ENCODE measurements at places on chromosomes 2 and 18.

GRCh38 chr18:58135701-58136331 is 91.8 kb downstream of the NEDD4L start:
- peak; percentile 23 for DNase-seq

DNA sequence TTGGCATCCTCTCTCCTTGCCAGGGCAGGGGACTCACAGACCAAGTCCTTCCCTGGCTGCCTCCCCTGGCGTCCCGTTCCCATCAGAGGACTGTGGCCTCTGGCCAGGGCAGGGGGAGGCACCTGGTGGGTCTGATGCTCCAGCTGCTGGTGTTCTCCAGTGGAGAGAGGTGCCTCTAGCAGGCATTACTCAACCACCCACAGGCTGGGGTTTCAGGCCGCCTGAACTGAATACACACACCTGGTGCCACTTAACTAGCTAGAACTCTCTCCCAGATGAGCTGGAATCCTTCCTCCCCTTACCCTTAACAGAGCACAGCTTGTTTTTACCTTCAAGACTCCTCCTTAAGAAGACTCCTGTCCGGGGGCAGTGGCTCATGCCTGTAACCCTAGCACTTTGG is 37.7 kb upstream of the CNGA3 start:
- no peak for DNase-seq

- no peak for DNase-seq
Measured at GRCh38 chr2:182824767-182825158, 41.7 kb downstream of the FRZB start.

GRCh38 chr18:34647251-34647650 is 62.8 kb upstream of the DTNA start:
- DNase-seq = no peak

DNA sequence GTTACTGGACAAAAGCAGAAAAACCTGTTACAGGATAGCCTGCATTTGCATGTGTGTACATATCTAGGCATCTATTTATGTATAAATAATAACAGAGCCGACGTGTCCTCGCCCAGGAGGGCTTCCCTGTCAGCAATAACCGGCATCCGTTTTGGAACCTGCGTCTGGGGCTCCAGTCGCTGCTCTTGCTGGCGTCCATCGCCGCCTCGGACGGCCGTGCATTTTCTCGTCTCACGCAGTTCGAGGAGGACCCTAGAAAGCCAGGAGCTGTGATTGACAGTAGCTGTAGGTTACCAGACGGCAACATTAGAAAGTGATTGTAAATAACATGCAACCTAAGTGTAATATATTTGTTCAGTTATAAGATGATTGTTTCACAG is 132.6 kb downstream of the NFATC1 start:
- no peak for DNase-seq

DNA sequence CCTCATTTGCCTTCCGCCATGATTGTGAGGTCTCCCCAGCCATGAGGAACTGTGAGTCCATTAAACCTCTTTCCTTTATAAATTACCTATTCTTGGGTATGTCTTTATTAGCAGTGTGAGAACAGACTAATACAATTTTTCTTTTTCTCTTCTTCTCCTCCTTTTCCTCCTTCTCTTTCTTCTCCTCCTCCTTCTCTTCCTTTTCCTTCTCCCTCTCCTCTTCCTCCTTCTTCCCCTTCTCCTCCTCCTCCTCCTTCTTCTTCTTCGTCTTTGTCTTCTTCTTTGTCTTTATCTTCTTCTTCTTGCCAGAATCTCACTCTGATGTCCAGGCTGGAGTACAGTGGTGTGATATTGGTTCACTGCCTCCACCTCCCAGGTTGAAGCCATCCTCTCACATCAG is 20.2 kb downstream of the SKA1 start:
- DNase-seq = no peak

DNA sequence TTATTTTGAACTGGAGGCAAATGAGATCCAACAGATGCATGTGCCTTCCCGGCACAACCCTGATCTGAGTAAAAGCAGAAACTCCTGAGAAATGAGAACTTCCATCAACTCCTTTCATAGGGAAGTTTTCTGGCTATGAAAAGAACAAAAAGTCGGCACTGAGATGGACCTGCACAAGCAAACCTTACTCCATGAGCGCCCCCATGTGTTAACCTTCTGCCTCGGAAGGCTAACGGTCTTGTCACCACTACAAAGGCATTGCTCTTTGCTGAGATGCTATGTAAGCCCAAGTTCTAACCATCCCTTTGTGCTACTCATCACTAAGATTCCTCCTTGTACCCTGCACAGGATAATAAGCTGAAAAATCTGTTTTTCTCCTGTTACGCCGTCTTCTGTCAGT is 57.3 kb upstream of the SULT1C3 start:
- no peak for DNase-seq

DNA sequence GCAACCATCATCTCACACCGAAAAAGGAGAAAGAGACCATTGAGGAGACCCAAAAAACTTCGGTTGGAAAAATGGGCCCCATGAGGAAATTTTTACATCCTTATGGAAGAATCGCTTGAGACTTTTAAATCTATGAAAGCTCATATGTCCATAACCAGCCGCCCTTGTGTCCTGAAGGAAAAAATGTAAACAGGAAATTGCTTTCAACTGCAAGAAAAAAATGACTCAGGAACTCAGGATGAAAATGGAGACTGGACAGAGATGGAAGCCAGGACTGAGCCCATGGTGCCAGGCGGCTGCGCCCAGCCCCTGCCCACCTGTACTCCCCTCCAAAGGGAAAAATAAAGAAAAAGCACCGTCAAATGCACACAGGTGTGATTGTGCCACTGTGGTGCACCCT is 81.5 kb upstream of the SLC66A3 start:
- DNase-seq = no peak

DNA sequence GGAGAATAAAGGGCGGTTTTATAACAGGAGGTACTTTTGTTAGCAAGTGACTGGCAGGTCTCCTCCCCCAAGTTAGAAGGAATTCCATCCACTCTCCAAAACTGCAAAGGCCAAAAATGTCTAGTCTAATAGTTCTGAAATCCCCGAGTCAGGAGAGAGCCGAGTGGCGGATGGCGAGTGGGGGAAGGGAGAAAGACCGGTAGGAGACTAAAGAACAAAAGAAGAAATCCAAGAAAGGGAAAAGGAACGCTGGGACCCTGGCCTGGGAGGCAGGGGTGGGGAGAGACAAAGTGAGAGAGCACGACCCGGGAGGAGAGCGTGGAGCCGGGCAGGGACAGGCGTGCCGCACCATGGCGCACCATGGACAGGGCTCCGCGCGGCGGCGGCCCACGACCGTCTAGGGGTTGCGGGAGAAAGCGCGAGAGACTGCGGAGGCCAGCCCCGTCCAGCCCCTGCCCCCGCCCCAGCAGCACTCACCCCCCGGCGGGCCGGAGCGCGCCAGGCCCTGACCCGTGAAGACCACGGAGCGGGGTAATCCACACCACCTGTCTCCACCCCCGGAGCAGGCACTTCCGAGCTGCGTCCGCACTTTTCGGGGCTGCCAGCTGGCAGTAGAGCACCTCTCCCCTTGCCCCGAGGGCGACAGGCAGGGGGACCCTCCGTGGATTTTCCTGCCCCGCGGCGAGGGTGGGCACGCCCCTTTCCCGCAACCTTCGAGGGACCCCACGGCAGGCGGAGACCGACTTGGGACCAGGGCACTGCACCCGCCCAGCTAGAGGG is 1.6 kb downstream of the CDH2 start:
- peak; percentile 7 for DNase-seq

DNA sequence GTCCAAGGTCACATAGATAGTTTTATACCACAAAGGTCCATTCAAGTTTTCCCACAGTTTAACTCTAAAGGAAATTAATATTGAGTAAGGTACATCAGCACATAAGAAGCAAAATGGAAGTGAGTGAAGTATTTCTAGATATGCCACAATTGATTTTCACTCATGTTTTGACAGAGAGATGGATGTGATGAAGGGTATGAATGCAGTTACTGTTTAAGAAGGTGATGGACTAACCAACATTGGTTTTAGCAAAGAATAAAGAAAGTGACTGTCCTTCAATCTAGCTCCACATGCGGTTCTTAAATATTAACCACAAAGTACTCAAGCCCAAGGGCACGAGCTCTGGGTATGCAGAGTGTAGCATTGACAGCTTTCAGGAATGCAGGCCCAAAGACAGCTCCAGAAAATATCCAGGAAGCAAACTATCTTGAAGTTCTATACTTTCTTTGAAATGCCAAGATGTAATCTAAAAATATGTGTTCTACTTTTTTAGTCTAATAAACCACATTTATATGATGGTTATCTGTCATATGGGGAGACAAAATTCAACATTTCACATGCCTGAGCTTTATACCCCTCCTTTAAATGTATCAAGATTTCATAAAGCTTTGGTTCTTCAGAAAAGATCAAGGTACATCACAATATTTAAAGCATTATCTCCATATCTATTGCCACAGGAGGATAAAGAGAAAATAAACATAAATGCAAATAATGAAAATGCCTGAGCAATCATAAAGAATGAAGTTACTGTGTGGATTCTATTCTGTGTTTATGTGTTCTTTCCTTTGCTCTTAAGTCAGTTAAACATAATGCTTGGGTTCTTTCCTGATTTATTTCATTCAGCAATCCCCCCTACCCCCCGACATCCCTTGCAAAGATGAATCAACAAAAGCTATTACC is 6.7 kb upstream of the SCN1A start:
- DNase-seq = no peak

- no peak for DNase-seq
Measured at GRCh38 chr2:151922845-151923666, 94.8 kb upstream of the ARL5A start.

GRCh38 chr2:203708846-203709396 is 2.5 kb downstream of the CD28 start:
- no peak for DNase-seq

GRCh38 chr18:56460581-56460980 is 177.8 kb downstream of the TXNL1 start:
- no peak for DNase-seq

DNA sequence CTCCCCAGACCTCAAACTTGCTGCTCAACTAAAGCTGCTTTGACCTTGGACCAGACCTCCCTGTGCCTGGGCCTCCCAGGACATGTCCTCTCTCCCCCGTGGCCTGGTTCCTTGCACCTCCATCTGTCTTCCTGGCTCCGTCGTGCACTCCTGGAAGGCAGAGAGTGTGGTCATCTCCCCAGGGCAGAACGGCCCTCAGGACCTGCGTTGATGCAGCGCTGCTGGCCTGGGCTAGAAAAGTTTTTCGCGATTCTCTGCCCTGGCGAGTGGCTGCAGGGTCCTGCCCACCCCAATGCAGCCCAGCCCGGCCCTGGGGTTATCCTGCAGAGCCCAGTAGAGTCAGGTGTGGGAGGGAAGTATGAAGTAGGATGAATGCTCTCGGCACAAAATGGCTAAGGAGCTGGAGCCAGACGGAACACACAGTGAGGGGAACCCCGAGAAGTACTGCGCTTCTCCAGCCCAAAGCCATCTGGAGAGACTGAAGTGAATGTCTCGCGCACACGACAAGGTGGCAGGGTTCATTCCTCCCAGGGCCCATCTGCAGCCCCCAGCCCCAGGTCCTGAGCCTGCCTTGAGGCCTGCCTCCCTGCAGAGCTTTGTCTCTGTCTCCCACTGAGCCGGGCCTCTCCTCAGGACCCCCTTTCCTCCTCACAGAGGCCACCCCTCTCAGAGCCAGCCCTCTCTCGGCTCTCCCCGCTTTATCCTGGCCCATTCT is 41.7 kb downstream of the ATOH8 start:
- DNase-seq = no peak

GRCh38 chr2:189056200-189057106 is 82.3 kb downstream of the COL3A1 start:
- no peak for DNase-seq

DNA sequence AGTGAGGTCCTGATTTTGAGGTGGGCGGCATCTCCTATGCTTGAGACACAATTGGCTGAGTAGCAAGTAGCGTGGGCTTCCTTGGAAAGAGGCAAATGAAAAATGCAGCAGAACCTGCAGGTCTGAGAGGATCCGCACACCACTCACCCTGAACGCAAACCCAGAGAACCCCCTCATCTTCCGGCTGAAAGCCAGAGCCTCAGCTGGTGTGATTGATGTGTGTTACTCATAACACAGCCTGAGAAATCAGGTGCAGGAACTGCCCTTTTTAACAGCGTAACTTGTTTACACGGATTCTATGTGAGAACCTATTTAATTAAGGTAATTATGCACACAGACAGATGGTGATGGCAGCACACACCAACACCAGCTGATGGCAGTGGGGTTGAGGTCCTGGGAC is 123.4 kb downstream of the MRO start:
- no peak for DNase-seq

- no peak for DNase-seq
Measured at GRCh38 chr2:101478181-101479001, 3.5 kb upstream of the RFX8 start.

DNA sequence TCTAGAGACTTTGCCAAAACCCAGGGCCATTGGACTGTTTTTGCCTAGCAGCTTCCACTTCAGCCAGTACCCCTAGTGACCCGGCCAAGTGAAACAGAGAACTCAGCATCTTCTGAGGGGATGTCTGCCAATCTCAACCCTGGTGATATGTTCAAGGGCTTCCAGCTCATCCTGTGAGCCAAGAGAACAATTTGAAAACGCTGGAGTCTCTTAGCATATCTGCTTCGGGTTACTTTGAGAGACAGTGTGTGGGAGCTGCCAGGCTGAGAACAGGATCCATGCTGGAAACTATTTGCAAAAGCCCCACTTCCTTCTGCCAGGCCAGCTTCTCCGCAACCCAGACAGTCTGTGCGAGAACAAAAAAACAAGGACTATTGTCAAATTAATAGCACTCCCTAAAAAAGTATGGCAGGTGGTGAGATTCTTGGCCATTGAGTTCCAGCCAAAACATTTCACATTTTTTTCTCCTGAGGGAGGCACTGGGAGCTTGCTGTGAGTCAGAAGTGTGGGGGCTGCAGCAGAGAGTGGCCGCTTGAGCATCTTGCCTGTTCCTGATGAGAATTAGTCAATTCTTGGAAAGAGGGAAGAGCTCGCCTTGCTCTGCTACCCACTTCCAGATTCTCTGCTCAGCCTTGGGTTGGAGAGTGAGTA is 395.6 kb upstream of the TRIB2 start:
- peak; percentile 67 for DNase-seq

DNA sequence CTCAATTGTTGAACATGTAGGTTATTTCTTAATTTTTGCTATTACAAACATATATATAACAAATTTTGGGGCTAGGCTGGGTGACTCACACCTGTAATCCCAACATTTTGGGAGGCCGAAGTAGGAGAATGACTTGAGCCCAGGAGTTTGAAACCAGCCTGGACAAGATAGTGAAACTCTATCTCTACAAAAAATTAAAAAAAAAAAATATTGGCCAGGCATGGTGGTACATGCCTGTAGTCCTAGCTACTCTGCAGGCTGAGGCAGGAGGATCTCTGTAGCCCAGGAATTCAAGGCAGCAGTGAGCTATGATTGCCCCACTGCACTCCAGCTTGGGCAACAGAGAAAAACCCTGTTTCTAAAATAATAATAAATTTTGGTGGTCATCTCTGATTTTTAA is 23.5 kb downstream of the SLC4A1AP start:
- no peak for DNase-seq
